Vagina (tissue), 2 donors: ENCODE measurements at places on chromosomes 4 and X. TPM values are rescaled to one million over a fixed set of nuclear protein-coding genes. Genes with fewer than 3 reads are reported as not detected.
A peak's percentile ranks its signal among the peaks of the same experiment; 100 is the strongest.

Gene SH3RF1
- total RNA-seq = 16.0 TPM

Gene ZNF157
- not detected for total RNA-seq

Gene IL3RA
- 7.9 TPM for total RNA-seq

Gene GATA1
- 1.2 TPM for total RNA-seq

Gene RBM46
- not detected for total RNA-seq

Gene MAGEA11
- not detected for total RNA-seq

Gene GCNA
- total RNA-seq = 9.1 TPM

Gene UGT2B15
- total RNA-seq = not detected

Gene HDX
- 4.4 TPM for total RNA-seq

Gene CITED1
- total RNA-seq = 2.7 TPM

GRCh38 chr4:16187455-16187854 is 38.8 kb downstream of the TAPT1 start:
- H3K4me1 ChIP-seq = no peaks in the 10 kb centered on the region
- H3K4me3 ChIP-seq = no peak overlapping the region
- no peaks in the 10 kb centered on the region for H3K36me3 ChIP-seq

DNA sequence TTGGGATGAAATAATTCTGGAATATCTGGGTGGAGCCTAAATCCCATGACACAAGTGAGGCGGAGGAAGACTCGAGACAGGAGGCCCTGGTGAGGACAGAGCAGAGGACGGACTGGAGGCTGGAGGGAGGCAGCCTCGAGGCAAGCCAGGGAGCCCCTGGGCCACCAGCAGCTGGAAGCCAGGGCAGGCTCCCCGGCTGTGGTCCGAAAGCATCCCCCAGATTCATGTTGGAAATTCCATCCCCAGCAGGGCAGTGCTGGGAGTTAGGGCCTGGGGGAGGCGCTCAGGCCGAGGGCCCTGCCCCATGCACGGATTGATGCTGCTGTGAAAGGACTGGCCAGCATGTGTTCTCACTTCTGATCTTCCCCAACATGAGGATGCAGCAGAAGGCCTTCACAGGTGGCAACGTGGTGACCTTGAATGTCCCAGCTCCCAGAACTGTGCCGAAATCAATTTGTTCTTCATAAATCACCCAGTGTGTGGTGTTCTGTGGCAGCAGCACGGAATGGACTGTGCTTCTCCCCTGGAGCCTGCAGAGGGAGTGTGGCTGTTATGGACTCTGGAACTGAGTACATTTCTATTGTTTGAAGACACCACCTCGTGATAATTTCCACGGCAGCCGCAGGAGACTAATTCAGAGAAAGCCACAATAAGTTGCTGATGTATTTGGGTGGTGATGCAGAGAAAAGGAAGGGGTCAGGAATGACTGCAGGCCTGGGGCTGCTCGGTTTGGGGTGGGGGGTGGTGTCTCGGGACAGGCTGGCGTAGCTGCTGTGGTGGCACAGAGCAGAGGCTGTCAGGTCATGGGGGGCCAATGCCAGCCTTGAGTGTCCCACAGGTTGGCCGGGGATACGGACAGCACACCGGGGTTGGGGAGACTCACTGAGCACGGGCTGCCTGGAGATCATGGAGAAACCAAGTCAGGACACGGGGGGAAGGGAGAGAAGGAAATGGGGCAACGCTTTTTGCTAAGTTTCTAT is 56.9 kb downstream of the PCGF3 start:
- peaks cover 7% of the 10 kb centered on the region for H3K4me1 ChIP-seq
- no peak overlapping the region for H3K4me3 ChIP-seq
- H3K27me3 ChIP-seq = no peaks in the 10 kb centered on the region
- H3K36me3 ChIP-seq = peaks cover 60% of the 10 kb centered on the region
- H3K27ac ChIP-seq = no peak overlapping the region

DNA sequence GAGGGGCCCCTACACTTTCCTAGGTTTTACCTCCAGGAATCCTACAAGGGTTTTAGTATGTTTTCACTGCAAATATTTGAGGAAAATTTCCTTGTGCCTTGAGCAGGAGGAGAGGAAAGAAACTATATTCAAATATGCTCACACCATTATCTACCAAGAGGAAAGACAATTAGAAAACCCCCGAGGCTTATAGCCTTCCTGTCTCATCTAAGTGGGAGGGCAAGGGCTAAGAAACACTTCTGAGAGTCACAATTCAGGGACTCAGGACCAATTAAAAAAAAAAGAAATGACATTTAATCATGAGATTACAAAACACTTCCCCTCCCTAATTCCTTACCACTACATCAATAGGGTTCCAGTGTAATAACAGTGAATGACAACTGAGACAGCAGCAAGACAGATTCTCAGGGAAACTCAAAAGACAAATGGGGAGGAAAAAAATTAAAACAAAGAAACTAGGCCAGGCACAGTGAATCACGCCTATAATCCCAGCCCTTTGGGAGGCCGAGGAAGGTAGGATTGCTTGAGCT is 45.6 kb downstream of the ATRX start:
- no peaks in the 10 kb centered on the region for H3K27me3 ChIP-seq
- no peak for DNase-seq
- H3K36me3 ChIP-seq = no peaks in the 10 kb centered on the region
- H3K4me1 ChIP-seq = peaks cover 18% of the 10 kb centered on the region
- H3K4me3 ChIP-seq = no peak overlapping the region

- H3K27me3 ChIP-seq = no peaks in the 10 kb centered on the region
- peaks cover 64% of the 10 kb centered on the region for H3K4me1 ChIP-seq
- peak overlapping the region; percentile 88 for H3K27ac ChIP-seq
- H3K36me3 ChIP-seq = peaks cover 39% of the 10 kb centered on the region
These were observed 7.0 kb downstream of the MXD4 start for GRCh38 chr4:2254665-2255500.

GRCh38 chr4:74632634-74633033 is 161.7 kb downstream of the BTC start:
- peaks cover 12% of the 10 kb centered on the region for H3K4me1 ChIP-seq
- H3K4me3 ChIP-seq = no peak overlapping the region

DNA sequence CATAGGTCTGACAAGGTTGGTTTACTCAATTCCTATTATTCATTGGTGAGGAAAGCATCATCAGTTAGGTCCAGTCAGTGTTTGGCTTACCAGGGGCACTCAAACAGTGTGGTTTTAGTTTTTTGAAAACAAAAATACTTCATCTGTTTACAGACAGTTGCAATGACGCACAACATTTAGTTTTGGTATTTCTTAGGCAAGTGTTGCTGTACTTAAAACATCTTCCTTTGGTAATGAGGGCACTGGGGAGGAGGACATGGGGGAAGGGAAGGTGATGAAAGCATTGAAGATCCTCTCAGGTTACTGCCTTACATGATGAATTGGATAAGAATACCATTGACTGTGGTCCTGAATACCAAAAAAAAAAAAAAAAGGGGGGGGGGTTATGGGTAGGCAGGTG is 93.7 kb upstream of the MAOA start:
- no peak for DNase-seq
- H3K27me3 ChIP-seq = peaks cover 1% of the 10 kb centered on the region
- H3K4me1 ChIP-seq = no peaks in the 10 kb centered on the region
- H3K36me3 ChIP-seq = no peaks in the 10 kb centered on the region
- no peak overlapping the region for H3K4me3 ChIP-seq

GRCh38 chrX:48945517-48946348 is 11.7 kb downstream of the OTUD5 start:
- peaks cover 22% of the 10 kb centered on the region for H3K4me1 ChIP-seq
- no peak overlapping the region for H3K4me3 ChIP-seq
- no peak overlapping the region for H3K27ac ChIP-seq
- no peaks in the 10 kb centered on the region for H3K36me3 ChIP-seq

DNA sequence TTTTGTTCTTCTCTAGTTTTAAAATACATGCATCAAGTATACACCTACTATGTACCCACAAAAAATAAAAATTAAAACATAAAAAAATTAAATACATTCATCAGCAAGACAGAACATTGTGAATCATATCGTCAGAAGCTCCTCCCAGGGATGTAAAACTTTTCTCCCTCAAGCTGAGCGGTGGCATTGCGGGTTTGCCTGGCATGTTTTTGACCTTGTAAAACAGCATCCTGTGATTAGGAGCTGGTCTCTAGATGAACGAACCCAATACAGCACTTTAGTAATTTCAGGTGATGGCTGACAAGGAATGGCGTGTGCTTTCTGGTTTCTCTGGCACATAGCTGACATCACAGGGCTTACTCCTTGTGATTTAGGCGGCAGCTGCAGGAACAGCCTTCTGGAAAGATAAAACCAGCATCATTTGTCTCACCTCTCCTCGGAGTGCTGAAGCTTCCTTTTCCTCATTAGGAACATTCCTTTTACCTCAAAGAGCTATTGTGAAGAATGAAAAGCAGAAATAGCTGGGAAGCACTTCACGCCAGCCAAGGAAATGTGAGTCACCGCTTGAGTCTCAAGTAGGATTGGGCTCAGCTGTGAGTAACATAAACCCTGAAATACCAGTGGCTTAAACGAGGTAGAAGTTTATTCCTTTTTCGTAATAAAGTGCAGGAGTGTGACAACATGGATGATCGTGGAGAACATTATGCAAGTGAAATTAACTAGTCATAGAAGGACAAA is 44.3 kb downstream of the NYX start:
- H3K27ac ChIP-seq = no peak overlapping the region
- no peaks in the 10 kb centered on the region for H3K4me1 ChIP-seq
- H3K36me3 ChIP-seq = no peaks in the 10 kb centered on the region
- DNase-seq = no peak
- no peak overlapping the region for H3K4me3 ChIP-seq
- no peaks in the 10 kb centered on the region for H3K27me3 ChIP-seq

GRCh38 chrX:101677028-101677427 is 17.4 kb upstream of the ARMCX2 start:
- no peaks in the 10 kb centered on the region for H3K36me3 ChIP-seq
- no peaks in the 10 kb centered on the region for H3K27me3 ChIP-seq
- no peak overlapping the region for H3K27ac ChIP-seq
- DNase-seq = no peak
- no peak overlapping the region for H3K4me3 ChIP-seq
- H3K4me1 ChIP-seq = no peaks in the 10 kb centered on the region

GRCh38 chr4:110278127-110278526 is 79.7 kb upstream of the ELOVL6 start:
- no peaks in the 10 kb centered on the region for H3K36me3 ChIP-seq
- H3K27me3 ChIP-seq = no peaks in the 10 kb centered on the region
- H3K4me3 ChIP-seq = no peak overlapping the region
- no peaks in the 10 kb centered on the region for H3K4me1 ChIP-seq
- no peak overlapping the region for H3K27ac ChIP-seq

- no peaks in the 10 kb centered on the region for H3K4me1 ChIP-seq
- no peak overlapping the region for H3K4me3 ChIP-seq
- H3K27me3 ChIP-seq = no peaks in the 10 kb centered on the region
- no peak overlapping the region for H3K27ac ChIP-seq
- DNase-seq = peak; percentile 65
- no peaks in the 10 kb centered on the region for H3K36me3 ChIP-seq
These were observed 163.9 kb upstream of the MAMLD1 start for GRCh38 chrX:150199181-150199580.

- H3K4me1 ChIP-seq = no peaks in the 10 kb centered on the region
- no peak overlapping the region for H3K4me3 ChIP-seq
- H3K27me3 ChIP-seq = no peaks in the 10 kb centered on the region
- no peak overlapping the region for H3K27ac ChIP-seq
- DNase-seq = no peak
- H3K36me3 ChIP-seq = no peaks in the 10 kb centered on the region
These were observed 123.9 kb upstream of the ACSL4 start for GRCh38 chrX:109856974-109857373.

- H3K27ac ChIP-seq = no peak overlapping the region
- DNase-seq = no peak
- no peaks in the 10 kb centered on the region for H3K27me3 ChIP-seq
- H3K4me1 ChIP-seq = no peaks in the 10 kb centered on the region
- no peak overlapping the region for H3K4me3 ChIP-seq
These were observed 66.3 kb downstream of the SRPX start for GRCh38 chrX:38154340-38154739.

DNA sequence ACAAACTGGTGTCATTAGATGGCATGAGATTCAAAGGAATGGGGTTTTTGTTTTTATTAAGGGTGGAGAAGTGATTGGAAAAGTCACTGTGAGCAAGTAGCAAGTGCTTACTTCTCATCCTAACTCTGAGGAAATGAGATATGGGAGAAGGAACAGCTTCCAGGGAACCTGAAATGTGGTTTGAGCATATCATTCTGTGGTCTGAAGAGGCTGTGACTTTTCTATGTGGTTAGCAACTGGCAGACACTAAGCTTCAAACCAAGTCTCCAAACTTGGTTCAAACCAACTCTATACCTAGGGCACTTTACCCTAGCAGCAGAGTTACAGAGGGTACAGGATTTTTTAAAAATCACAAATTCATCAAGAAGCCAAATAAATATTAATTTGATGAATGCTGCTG is 58.2 kb downstream of the DCLK2 start:
- no peak overlapping the region for H3K27ac ChIP-seq
- H3K4me1 ChIP-seq = peaks cover 10% of the 10 kb centered on the region
- no peak overlapping the region for H3K4me3 ChIP-seq
- no peaks in the 10 kb centered on the region for H3K27me3 ChIP-seq
- H3K36me3 ChIP-seq = no peaks in the 10 kb centered on the region

GRCh38 chrX:69237236-69237635 is 72.0 kb upstream of the PJA1 start:
- H3K27ac ChIP-seq = no peak overlapping the region
- no peaks in the 10 kb centered on the region for H3K36me3 ChIP-seq
- no peak overlapping the region for H3K4me3 ChIP-seq
- no peaks in the 10 kb centered on the region for H3K27me3 ChIP-seq
- peaks cover 8% of the 10 kb centered on the region for H3K4me1 ChIP-seq

DNA sequence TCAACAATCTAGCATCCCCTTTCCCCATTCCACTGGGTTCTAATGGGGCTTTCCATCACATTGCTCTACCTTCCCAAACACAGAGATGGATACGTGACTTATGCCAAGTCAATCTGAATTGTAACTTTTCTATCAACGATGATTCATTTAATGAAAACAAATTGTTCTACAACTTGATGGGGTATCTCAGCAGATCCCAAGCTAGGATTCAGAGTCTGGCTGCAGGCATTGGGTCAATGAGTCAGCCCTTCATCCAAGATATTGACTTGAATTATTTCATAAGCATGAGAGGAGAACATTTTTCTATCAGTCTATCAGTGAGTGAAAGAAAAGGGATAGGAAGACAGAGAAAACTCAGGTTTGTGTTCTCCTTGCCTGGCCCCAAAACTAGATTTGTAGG is 15.0 kb upstream of the HPGDS start:
- H3K27ac ChIP-seq = no peak overlapping the region
- no peak for DNase-seq
- H3K36me3 ChIP-seq = no peaks in the 10 kb centered on the region

DNA sequence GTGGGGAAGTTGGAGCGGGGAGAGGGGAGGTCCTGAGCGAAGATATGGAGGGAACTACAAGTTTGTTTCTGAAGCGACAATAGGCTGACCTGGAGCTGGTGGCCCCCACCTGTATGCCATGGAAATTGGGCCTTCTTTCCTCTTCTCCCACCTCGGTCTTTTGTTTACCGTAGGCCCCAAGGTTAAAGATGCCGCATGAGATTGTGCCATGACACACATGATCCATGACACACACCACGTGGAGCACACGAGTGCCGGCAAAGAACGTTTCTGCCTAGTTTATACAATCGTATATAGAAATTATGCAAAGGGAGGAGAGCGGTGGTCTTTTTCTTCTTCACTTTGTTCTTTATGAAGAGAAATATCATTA is 408 bp downstream of the TMEM33 start:
- H3K4me1 ChIP-seq = peaks cover 12% of the 10 kb centered on the region
- no peak for DNase-seq
- H3K4me3 ChIP-seq = peak overlapping the region; percentile 84
- peak overlapping the region; percentile 53 for H3K27ac ChIP-seq
- H3K27me3 ChIP-seq = no peaks in the 10 kb centered on the region
- no peaks in the 10 kb centered on the region for H3K36me3 ChIP-seq

GRCh38 chrX:1486749-1487361 is 34.1 kb upstream of the ASMTL start:
- DNase-seq = no peak
- no peak overlapping the region for H3K27ac ChIP-seq
- no peaks in the 10 kb centered on the region for H3K27me3 ChIP-seq
- H3K4me3 ChIP-seq = no peak overlapping the region
- H3K36me3 ChIP-seq = no peaks in the 10 kb centered on the region
